Neural crest cell (in vitro differentiated cells): ENCODE measurements at places on chromosomes 1 and 21. TPM values are rescaled to one million over a fixed set of nuclear protein-coding genes. Genes with fewer than 3 reads are reported as not detected.

The PPIAL4G gene
- 0.09 TPM in 1 of 2 replicates, not detected in the other for total RNA-seq

The BSND gene
- not detected in 2 replicates for total RNA-seq

The RGS8 gene
- total RNA-seq, result 1.8 and 2.4 TPM in 2 replicates

The GBP3 gene
- total RNA-seq, result not detected in 2 replicates

The LHX8 gene
- total RNA-seq, result not detected in 2 replicates

The SMPDL3B gene
- total RNA-seq, result not detected in 2 replicates

The RAP1GAP gene
- 5.3 and 7.4 TPM in 2 replicates for total RNA-seq

The C8B gene
- not detected in 2 replicates for total RNA-seq

The ZC3H12A gene
- total RNA-seq, result 3.0 and 3.6 TPM in 2 replicates

The SLC44A3 gene
- 0.64 and 0.77 TPM in 2 replicates for total RNA-seq

The MAEL gene
- 0.20 and 0.21 TPM in 2 replicates for total RNA-seq

The TACSTD2 gene
- not detected in 2 replicates for total RNA-seq

The AMY1A gene
- total RNA-seq, result not detected in 2 replicates

The CD84 gene
- total RNA-seq, result not detected in 2 replicates

The SYT6 gene
- total RNA-seq, result 3.1 and 3.5 TPM in 2 replicates

The RAB25 gene
- not detected in 2 replicates for total RNA-seq

The FBXO2 gene
- total RNA-seq, result 0.30 and 0.61 TPM in 2 replicates

The CFHR4 gene
- total RNA-seq, result not detected in 2 replicates

The DMRTA2 gene
- 0.18 TPM in 1 of 2 replicates, not detected in the other for total RNA-seq

The CRP gene
- not detected in 2 replicates for total RNA-seq

The SPRR1B gene
- not detected in 2 replicates for total RNA-seq

The BEND5 gene
- total RNA-seq, result 18.0 and 18.2 TPM in 2 replicates

The ATP8B2 gene
- total RNA-seq, result 44.2 and 48.0 TPM in 2 replicates

The FCRL5 gene
- total RNA-seq, result not detected in 2 replicates

The NBPF10 gene
- total RNA-seq, result 2.1 and 2.2 TPM in 2 replicates

The VASH2 gene
- 8.7 and 10.3 TPM in 2 replicates for total RNA-seq

The OLIG2 gene
- 5.4 TPM in 2 replicates for total RNA-seq

The KIF17 gene
- total RNA-seq, result 1.1 and 1.6 TPM in 2 replicates

The HMGB4 gene
- total RNA-seq, result not detected in 2 replicates

The LHX4 gene
- total RNA-seq, result 0.91 and 0.96 TPM in 2 replicates

The S100A9 gene
- total RNA-seq, result not detected in 2 replicates

The AVPR1B gene
- not detected in 2 replicates for total RNA-seq

The DYNLT5 gene
- total RNA-seq, result 1.6 and 2.0 TPM in 2 replicates

The FLG2 gene
- not detected in 2 replicates for total RNA-seq

The RUNX3 gene
- total RNA-seq, result 0.16 TPM in 1 of 2 replicates, not detected in the other

The LINGO4 gene
- total RNA-seq, result not detected in 2 replicates

The KIAA1614 gene
- total RNA-seq, result 2.1 and 3.2 TPM in 2 replicates

The OR2G6 gene
- not detected in 2 replicates for total RNA-seq
